ENCODE measurements at places on chromosomes 7 and 10.

DNA sequence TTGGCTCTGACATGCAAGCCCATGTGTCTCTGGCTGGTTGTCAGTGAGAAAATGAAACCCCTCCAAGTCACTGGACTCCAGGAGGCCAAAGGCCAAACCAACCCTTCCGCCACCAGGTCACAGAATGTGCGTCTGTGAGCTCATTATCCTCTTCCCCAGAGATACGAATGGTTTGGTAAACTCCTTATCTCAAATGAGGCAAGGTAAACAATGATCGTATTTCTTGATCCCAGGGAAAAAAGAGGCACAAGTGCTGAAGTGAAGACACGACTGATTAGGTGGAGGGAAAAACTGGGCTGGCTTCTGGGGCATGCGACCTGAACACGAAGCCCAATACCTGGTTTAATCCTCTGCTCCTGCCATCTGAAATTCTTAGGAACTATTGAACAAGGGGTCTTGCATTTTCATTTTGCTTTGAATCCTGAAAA lies 70.6 kb upstream of the ARID5B start:
- no peak for DNase-seq

GRCh38 chr7:90592033-90592432 lies 4.1 kb upstream of the CDK14 start:
- DNase-seq = no peak

DNA sequence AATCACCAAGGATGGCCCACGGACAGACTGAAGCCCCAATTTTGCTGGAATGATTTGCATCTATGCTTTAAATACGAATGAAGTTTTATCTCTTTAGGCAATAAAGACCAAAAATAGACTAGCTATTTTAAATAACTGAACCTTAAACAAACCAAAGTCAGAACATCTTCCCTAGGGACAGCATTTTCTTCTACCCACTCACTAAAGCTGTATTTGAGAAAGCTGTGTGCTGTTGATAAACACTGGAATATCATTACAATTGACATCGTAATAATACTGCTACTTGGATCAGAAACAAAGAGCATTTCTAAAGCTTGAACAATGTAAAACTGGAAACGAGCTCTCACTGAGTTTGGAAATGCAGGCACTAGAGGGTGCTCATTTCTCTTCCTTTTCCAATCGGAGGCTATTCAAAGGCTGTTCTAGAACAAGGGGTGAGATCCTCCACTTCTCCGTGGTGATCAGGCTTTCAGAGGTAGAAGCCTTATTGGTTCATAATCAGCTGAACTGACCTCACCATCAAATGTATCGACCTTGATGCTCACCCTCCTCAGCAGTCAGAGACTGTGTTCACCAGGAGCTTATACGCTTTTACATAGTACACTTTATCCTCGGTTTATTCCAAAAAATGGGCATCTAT lies 225.3 kb upstream of the PRSS1 start:
- no peak for DNase-seq

DNA sequence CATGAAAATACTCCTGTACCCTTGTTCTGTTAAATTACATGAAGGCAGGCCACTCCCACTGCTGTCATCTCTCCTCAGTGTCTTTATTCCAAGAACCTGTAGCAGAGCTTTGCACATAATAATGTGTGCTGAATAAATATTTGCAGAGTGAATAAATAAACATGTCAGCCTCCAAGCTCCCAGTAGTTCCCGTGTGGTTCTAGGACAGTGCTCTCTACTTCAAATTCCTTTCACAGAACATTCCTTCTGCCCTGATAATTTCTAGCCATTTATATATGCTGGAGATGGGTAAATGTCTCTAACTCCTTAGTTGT lies 20.3 kb upstream of the HYAL4 start:
- DNase-seq = no peak

DNA sequence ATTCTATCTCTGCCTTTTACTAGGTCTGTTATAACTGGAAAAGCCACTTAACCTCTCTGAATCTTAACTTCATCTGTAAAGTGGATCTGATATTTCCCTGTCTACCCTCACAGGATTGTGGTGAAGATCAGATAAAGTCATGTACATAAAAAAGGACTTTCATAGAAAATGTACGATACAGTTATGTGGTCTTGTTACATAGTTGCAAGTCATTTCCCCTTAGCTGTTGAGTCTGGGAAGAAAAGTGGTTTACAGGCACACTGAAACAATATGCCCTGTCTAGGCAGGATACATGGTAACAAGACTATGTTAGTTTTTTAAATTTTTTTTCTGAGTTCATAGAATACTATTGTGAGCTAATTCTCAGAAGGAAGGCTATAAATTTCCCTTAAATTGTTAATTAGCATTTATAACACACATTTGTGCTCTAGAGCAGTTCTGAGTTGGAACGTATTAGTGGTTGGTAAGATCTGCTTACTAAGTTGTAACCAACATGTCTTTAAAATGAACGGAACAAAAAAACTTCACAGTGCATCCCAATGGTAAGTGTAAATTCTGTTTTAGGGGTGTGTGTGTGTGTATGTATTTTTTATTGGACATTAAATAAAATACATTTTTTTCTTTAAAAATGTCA lies 7.1 kb upstream of the GSTO1 start:
- peak; percentile 53 for DNase-seq

DNA sequence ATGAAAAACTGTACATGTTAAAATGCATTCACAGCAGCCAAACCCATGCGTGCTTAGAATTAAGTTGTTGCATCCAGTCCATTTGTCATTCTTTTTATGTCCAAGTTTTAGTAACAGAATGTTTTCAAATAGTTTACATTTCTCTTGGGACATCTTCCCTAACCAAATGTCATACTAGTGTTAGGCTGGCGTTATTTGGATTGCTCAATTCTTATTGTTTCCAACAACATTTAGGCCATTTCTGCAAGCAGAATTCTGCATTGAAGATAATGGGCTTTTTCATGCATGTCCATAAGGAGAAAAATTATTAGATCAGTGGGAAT lies 203.0 kb downstream of the HIBADH start:
- DNase-seq = no peak

- no peak for DNase-seq
Observed at GRCh38 chr10:76113952-76114351, 682.5 kb downstream of the LRMDA start.

GRCh38 chr7:155652156-155653114 lies 8.0 kb downstream of the RBM33 start:
- no peak for DNase-seq

DNA sequence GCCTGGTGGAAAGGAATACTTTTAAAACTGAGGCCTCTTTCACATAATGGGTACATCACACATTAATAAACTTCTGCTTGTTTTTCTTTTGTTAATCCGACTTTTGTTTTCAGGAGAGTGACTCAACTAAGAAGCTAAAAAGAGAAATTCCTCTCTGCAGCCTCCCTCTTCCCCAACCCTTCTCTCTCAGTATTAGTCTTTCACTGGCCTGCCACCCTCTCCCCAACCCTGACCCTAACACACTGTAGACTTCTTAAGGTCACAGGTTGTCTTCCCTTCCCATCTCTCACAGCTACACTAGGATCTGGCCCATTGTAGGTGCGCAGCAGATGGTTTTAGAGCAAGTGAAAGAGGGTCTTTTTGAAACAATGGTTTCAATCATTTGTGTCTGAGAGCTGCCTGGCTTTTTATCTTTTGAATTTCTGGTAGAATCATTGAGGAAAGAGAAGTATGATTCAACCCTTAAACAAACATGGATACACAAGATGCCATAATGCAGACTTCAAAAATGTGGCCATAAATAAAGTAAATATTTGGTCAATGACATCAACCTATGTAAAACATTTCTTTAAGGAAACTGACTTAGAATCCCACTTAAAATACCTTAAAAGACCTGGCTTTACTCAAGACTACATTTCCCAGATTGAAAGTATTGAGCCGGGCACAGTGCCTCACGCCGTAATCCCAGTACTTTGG lies 17.9 kb upstream of the FFAR4 start:
- DNase-seq = no peak

- DNase-seq = no peak
Observed at GRCh38 chr7:50681432-50682045, 101.2 kb downstream of the GRB10 start.

DNA sequence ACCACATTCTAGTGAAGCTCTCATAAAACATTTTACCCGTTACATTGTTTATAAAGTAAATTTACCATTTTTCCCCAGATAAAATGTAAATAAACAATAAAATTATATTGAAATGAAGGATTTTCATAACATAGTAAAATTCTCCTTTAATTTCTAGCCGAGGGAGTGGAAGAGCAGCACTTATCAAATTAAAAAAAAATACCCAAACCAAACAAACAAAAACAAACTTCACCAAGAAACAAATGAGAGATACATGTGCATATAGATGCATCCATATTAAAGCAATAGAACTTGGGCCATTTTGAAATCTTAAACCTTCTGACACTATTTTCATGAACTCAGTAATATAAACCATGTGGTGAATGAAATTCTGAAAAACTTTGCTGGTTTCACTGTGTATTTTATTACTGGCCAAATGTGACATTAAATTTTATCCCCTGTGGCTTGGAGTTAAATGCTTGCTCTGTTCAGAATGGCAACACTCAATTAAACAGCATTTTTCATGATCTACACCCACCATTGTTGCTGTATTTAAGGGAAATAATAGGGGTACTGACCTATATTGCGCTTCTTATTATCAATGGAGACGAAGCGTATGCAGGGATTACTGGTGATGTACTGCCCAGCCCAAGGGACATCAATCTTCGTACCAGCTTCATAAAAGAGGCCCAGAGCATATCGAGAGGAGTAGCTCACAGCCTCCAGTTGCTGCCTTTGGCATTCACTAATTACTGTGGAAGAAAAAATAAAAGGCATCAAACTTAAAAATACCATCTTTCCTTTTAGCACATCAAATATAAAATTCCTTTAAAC lies 220.9 kb downstream of the RNLS start:
- DNase-seq = no peak

DNA sequence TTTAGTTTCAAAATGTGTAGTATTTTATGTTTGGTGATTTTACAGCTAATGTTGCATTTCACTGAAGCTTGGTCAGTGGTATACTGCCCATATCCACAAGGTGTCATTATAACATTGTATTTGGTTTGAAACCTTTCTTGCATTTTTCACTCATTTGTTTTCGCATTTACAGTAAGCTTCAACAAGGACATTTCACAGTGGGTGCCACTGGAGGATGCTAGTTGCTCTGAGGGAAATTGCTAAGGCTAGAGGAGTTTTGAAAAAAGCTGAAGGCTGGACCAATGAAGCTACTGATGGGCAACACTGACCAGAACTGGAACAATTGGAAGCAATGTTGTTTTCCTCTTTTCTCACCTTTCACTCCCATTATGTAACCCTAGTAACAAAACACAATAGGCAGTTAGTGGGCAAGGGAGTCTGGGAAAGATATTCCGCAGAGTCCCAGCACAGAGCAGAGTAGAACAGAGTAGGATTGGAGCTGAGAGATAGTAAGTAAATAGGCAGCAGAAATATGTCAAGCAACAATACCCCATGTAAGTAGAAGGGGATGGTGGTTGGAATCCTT lies 23.6 kb upstream of the SRI start:
- DNase-seq = peak; percentile 89

DNA sequence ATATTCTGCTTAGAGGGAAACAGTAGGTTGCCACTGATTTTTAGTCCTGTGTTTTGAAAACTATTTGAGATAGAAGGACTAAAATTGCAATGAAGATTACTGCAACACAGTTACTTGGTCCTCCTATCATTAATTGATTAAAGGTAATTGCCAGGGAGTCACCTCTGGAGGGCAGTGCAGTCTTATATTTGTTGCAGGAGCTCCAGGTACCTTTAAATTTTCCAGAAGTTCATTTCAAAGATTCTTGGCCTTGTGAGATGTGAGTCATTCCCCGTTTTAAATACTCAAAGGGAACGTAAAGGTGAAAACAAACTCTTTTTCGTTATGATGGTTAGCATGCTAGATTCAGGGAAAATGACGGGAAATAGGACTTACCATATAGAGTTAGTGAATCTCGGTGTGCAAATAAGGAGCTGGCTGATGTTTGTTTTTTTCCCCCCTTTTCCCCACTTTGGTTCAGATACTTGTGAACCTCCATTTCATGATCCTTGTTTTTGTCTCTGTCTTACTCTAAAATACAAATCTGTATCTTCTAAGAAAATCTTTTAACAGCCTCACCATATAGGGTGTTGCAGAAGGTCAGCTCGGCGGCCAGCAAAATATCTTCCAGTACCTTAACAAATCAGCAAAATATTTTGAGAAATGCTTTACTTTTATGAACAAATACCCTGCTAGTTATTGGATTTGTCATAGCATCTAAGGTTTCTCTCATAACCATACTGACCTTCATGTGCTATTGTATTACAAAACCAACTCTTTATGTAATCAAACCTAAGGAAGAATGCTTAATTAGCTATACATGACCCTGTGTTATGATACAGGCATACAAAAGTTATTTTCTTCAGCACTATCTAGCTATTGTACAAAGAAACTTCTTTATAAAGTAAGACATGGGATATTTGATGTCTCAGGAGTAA lies 143.0 kb upstream of the HDAC9 start:
- DNase-seq = peak; percentile 67

- DNase-seq = no peak
Observed at GRCh38 chr7:140917258-140917657, 7.5 kb downstream of the BRAF start.

- DNase-seq = no peak
Observed at GRCh38 chr7:36736090-36736898, 12.0 kb upstream of the AOAH start.

GRCh38 chr7:131326576-131326975 lies 1.1 kb upstream of the MKLN1 start:
- no peak for DNase-seq

- no peak for DNase-seq
Observed at GRCh38 chr10:131635564-131636015, 265.2 kb upstream of the PPP2R2D start.

- no peak for DNase-seq
Observed at GRCh38 chr10:86187499-86188239, 178.9 kb downstream of the GRID1 start.

Measured in trophoblast cell (in vitro differentiated cells and primary cell).